ENCODE measurements at places on chromosomes 5 and 9. TPM values are rescaled to one million over a fixed set of nuclear protein-coding genes. Genes with fewer than 3 reads are reported as not detected.

- DNase-seq: no peak
Measured at GRCh38 chr5:4576161-4576748, 563.9 kb upstream of the ADAMTS16 start.

- DNase-seq: no peak
Measured at GRCh38 chr9:136300866-136301265, 3.0 kb downstream of the CCDC187 start.

- DNase-seq: no peak
Measured at GRCh38 chr9:14402583-14402982, 88.6 kb upstream of the NFIB start.

DNA sequence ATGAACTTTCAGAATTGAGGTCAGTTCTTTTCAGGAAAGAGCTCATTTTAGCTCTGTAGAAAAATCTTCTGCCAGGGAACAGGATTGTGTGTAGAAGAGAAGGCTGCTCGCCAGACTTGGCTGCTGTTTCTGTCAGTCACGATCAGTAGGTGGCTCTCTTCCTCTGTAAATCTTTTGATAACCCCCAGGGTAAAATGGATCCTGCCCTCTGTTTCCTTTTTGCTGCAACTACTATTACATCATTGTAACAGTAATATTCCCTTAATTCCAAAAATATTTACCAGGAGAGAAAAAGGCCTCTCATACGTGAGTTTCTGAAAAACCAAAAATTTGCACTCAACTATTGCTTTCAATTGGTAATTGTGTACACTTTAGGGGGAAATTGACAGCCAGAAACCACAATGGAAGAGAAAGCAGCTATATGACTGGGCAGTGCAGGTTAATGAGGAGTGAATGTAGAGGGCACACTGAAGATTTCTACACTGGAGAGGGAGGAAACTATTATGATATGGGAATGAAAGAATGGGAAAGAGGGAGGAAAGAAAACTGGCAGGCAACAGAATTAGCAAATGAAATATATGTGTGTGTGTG is 12.3 kb downstream of the IFNA21 start:
- peak; percentile 23 for DNase-seq

DNA sequence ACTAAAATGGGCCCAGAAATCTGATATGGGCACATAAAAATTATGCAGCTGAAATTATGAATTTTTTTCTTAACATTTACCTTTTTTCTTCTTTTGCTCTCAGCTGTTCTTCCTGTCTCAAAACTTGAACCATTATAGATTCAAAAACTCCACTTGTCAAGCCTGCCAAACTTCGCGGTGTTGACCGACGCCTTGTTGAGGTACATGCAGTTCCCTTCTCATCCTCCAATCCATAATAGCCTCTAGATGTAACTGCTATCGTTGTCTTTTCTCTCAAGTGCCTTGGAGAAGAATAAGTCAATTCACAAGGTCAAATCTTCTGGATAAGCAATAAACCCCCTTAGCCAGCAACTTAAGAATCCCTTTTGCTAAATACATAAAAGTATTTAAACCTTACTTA is 27.2 kb downstream of the RANBP6 start:
- peak; percentile 25 for DNase-seq

IFNA13 gene
- not detected for total RNA-seq

- DNase-seq: no peak
Measured at GRCh38 chr9:95000821-95001220, 274.3 kb downstream of the AOPEP start.

C5orf52 gene
- total RNA-seq: not detected

- no peak for DNase-seq
Measured at GRCh38 chr9:100064872-100065581, 33.8 kb downstream of the ERP44 start.

DNA sequence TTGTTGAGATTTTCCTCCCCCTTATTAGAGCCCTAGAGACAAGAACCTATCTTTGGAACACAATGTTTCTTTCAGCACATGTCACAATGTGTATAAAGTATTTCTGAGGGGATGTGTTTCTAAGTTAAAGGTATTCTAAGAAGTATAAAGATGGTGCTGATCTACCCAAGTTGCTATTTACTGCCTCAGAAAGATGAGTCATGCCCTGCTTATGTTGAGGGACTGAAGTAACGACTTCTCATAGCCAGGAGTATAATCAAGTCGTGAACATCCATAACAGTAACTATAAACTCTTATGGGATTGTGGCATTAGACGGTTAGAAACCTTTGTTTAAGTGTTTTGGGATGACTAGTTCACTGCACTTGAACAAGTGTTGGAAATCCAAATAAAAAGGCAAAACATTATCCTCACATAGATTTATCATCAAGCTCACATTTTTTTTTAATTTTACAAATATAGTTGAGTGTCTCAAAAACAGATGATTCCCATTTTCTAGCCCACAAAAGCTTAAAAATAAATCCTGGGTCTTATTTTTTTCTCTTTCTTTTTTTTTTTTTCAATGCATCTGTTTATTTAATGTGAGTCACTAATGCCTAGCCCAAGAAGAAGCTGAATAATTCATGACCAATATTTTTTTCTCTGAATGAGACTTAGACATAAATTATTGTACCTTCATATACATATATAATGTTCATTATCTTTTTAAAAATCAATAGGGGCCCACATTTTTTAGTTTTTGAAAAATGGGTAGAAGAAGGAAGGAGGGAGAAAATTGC is 12.2 kb upstream of the TMEM252 start:
- no peak for DNase-seq

- DNase-seq: no peak
Measured at GRCh38 chr5:1470762-1471211, 25.5 kb upstream of the SLC6A3 start.

GRCh38 chr9:4077499-4078102 is 222.3 kb downstream of the GLIS3 start:
- DNase-seq: peak; percentile 85

GRCh38 chr5:91264311-91265051 is 118.6 kb downstream of the ARRDC3 start:
- no peak for DNase-seq

FCN2 gene
- total RNA-seq: not detected

NIPSNAP3A gene
- total RNA-seq: 20.3 TPM

DNA sequence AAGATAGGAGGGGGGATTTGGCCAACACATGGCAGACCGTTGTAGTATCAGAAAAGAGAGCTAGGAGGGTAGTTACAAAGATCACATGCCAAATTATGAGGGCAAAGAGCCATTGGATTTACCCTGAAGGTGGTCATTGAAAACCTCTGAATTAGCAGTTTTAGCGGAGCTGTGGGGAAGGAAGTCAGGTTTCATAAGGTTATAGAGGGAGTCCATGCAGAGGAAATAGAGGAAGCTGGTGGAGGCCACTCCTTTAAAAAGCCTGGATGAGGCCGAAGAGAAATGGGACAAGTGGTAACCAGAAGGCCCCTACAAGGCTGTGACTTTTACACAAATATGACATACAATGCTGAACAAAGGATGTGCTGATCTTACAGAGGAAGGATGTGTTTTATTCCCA is 13.2 kb downstream of the DOCK8 start:
- DNase-seq: no peak

DNA sequence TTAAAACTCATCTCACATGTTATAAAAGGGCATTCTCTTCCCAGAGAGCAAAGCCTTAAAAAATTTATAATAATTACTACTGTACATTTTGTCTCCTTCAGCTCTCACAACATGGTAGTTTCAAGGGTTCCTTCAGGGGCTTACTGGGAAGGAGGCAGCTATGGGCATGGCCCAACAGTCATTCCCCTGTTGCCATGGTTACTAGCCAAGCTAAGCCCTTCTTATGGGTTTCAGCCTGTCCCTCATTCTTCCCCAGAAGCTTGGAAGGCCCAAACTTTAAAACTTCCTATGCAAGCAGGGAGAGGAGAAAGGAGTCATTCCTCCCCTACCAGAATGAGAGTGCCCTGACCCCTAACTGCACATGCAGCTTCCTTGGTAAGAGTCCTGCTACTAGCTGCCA is 82.2 kb upstream of the CNTLN start:
- no peak for DNase-seq

DNA sequence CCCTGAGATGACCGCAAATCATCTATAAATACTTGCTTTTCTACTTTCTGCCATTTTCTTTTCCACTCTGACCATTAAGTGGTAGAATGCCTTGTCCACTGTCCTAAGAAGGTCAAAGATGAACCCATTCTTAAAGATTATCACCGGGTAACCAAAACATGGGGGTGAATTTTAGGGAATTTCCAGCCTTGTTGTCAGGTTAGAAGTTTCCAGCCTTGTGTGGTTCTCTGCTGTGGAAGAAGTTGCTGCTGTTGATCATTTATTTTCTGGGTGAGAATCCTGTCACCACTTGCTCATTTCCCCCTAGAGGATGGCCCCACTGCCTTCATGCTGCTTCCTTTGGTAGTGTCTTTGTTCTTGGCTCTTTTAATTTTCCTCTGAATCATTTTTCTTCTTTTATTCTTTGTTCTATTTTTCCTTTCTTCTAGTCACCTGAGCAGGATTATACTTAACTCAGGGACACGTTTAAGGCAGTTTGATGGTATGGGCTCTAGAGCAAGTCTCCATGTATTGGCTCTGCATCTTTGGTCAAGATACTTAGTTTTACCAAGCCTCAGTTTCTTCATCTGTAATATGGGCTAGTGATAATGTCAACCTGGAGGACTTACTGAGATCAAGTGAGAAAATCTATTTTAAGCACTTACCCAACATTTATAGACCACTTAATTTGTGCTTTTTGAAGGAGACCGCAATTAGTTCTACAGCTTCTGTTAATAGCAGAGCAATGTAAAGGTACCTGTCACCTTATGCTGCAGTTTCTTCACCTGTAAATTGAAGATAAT is 266.2 kb downstream of the ARHGAP26 start:
- DNase-seq: no peak

LCN15 gene
- 1.1 TPM for total RNA-seq

GRCh38 chr9:89360465-89360864 is 42.2 kb downstream of the SECISBP2 start:
- peak; percentile 11 for DNase-seq

- no peak for DNase-seq
Measured at GRCh38 chr9:3035579-3036332, 191.9 kb upstream of the PUM3 start.
